H1 (cell line): ENCODE measurements at places on chromosomes 16 and 17.

DNA sequence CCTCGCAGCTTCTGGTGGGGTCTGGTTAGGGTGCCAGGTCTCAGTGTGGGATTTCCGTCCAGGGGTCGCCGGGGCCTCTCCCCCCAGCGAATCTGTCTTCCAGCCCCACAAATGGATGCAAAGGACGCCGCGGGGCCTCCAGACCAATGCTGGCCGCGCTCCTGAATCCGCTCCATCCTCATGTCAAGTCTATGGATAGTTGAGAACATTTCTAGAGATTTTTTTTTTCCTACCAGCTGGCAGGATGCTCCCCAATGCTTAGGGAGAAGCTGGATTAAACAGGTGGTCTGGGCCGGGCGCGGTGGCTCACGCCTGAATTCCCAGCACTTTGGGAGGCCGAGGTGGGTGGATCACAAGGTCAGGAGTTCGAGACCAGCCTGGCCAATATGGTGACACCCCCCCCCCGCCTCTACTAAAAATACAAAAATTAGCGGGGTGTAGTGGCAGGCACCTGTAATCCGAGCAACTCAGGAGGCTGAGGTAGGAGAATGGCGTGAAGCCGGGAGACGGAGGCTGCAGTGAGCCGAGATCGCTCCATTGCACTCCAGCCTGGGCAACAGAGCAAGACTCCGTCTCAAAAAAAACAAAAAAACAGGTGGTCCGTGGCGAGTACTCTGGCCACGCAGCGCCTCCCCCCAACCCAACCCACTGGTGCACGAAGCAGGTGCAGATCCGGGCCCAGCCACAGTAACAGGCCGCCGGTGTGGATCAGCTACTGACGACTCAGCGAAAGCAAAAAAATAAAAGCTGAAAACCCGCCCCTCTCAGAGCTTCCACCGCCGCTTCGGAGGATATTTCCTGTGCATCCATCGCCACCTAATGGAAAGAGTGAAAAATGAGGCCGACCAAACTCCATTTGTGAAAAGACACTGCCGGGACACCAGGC is 1.1 kb upstream of the NXN start:
- DNase-seq = no peak

DNA sequence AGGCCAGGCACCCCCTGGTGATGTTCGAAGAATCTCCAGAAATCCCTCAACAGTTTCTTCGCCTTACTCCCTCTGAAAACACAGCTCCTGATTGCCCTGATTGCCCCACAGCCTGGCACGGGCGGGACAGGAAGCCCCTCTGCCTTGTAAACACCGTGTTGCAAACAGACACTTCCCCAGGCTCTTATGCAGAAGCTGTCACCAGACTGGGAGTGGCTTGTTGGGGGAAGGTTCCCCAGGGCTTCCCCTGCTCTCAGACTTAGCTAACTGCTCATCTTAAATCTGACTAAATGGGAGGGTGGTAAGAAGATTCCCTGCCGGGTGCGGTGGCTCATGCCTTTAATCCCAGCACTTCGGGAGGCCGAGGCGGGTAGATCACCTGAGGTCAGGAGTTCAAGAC is 11.2 kb downstream of the PIK3R5 start:
- DNase-seq = no peak

- DNase-seq = no peak
Observed at GRCh38 chr17:62821189-62822079, 13.3 kb upstream of the MARCHF10 start.

DNA sequence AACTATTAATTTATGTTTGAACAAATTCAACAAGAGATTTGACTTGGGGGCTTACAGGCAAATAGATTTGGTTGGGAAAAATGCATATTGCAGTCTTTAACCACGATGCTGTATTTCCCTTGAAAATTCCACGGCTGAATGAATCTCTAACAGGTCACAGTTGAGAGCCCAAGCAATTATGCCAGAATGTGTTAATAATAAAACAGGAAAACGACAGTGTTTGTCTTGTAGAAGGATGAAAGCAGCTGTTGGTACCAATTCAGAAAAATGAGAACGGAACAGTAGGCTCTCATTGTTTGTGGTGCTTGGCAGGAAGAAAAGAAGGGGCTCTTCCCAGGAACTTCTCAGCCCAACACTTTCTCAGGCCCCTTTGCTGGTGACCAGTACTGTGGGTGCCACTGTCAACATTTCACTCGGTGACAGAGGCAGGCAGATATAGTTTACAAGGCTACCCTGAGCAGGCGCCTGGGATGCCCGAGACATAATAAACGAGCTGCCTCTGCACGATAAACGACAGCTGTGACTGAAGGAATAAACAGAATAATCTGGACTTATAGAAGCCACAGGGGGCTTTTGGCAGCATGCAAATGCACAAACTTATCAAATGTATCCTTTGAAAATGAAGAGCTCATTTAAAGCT is 387.1 kb downstream of the HS3ST4 start:
- DNase-seq = no peak

GRCh38 chr17:2724784-2725164 is 13.2 kb upstream of the CLUH start:
- peak; percentile 77 for DNase-seq

- no peak for DNase-seq
Observed at GRCh38 chr17:56284482-56284881, 131.2 kb downstream of the ANKFN1 start.

GRCh38 chr16:21244518-21245215 is 11.2 kb downstream of the ANKS4B start:
- DNase-seq = no peak

DNA sequence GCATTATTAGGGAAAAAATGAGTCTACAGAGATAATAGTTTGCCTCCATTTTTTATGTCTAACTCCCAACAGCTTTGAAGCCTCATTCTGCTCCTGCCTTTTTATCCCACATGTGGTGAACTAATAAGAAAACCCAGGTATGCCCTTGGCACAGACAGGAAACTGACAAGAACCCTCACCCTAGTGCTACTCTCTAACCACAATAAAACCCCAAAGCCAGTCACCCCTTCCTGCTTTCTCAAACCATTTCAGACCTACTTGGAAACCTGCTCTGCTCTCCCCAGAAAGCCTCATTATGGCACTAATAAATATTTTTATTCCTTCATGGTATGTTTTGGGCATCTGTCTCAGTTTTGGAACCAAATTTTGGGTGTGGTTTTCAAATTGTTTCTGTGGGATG is 3.9 kb upstream of the MARVELD3 start:
- DNase-seq = no peak
